Mucosa of descending colon (tissue), 3 donors: ENCODE measurements at places on chromosomes 2 and 18.

DNA sequence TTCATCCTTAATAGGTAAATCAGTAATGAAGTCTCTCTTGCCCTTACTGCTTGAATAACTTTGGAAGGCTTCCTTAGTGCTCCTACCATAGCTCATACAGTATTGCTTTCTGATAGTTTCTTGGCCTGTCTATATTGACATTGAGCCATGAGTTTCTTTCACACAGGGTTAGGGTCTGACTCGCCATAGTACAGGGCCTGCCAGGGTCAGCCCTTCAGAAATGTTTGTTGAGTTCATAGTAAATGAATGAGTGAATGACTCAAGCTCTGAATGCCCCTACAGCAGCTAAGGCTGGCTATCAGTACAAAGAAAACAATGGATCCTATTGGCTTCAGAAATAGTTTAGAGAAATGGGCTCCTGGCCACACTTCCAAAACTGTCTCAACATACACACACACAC is 65.0 kb upstream of the LRATD1 start:
- DNase-seq: no peak

DNA sequence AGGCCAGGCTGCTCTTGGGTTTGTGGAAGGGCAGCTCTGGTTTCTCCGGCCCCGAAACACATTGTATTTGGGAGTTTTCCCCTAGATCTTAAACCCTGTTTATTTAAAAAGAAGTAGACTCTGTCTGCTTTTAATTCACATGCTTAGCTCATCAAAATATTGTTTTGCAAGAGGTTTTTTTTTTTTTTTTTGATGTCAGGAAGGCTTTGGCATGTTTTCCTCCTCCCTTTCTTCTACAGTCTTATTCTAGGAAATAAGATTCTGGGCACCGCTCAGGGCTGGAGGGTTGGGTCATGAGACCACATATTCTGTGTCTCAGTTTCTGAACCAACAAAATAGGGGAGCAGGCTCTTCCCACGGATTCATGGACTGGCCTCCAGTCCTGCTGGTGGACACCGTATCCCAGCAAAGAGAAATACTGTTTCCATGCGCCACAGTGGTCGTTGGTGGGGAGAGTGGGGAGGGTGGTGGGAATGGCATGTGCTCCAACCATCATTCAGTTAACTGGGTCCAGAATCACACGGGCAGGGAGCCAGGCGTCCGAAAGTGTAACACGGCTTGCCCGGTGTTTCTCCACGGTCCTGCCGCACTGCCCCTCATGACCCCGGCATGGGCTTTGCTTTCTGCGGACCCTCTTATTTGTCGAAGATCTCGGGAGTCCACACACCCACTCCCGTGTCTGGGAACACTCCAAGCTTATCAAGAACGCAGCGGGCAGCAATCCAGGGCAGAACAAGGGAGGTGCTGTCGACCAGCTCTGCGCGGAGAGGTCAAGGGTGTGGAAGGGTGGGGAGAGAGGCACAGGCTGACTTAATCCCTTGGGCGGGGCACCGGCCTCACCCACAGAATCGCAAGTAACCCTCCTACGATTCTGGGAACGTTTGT is 176.7 kb downstream of the GLI2 start:
- DNase-seq: peak; percentile 81

DNA sequence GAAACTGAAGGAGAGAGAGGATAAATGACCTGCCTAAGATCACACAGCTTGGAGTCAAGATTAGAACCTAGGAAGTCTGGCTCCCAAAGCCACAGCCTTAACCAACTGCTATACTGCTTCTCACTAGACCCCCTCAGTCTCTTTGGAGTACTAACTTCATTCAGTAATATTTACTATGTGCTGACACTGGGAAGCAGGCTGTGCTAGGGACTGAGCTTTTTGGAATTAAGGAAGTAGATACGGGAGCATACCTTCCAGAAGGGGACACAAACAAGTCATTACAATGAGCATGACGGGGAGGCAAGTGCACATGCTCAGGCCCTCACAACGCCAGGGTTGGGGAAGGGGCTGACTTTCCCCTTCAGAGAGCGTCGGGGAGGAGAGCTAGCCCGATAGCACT is 97.7 kb downstream of the INO80D start:
- no peak for DNase-seq

GRCh38 chr2:40113997-40114396 is 334.9 kb upstream of the THUMPD2 start:
- no peak for DNase-seq

DNA sequence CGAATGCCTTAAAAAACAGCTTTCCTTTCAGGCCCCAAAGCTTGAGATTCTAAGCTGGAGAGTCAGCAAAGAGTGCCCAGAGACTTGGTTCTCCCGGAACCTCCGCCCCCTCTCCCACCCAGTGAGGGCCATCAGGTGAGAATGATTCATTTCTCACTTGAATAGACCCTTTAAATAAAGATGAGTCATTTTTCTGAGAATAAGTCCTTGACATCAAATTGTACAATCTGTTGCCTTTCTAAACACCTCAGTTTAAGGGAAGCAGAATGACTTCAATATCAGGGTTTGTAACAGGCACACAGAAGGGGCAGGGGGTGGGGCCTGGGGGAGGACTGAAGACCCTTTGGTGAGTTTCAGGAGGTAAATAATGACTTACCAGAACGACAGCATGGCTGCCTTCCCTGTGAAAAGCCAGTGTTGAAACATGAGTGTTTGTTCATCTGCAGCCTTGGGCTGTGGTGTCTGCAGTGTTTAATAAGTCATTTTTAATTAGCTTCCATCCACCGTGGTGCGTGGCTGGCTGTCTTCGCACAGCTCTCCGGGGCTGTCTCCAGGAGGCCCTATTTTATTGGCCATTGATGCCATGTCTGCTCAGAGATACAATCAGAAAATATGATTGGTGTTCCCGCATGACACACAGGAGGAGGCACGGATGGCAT is 134.9 kb upstream of the ZNF236 start:
- DNase-seq: no peak

DNA sequence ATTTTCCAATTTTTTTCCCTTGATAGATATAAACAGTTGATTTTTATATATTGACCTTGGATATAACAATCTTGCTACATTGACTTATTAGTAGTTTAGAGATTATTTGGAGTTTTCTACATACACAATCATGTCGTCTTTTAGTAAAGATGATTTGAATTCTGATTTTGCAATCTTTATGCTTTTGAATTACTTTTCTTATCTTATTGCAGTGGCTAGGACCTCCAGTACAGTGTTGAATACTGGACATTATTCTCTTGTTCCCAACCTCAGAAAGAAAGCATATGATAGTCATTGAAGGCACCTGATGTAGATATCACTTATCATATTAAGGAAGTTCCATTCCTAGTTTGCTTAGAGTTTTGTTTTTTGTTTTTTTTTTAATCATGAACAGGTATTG is 90.2 kb downstream of the RAB3GAP1 start:
- DNase-seq: no peak

DNA sequence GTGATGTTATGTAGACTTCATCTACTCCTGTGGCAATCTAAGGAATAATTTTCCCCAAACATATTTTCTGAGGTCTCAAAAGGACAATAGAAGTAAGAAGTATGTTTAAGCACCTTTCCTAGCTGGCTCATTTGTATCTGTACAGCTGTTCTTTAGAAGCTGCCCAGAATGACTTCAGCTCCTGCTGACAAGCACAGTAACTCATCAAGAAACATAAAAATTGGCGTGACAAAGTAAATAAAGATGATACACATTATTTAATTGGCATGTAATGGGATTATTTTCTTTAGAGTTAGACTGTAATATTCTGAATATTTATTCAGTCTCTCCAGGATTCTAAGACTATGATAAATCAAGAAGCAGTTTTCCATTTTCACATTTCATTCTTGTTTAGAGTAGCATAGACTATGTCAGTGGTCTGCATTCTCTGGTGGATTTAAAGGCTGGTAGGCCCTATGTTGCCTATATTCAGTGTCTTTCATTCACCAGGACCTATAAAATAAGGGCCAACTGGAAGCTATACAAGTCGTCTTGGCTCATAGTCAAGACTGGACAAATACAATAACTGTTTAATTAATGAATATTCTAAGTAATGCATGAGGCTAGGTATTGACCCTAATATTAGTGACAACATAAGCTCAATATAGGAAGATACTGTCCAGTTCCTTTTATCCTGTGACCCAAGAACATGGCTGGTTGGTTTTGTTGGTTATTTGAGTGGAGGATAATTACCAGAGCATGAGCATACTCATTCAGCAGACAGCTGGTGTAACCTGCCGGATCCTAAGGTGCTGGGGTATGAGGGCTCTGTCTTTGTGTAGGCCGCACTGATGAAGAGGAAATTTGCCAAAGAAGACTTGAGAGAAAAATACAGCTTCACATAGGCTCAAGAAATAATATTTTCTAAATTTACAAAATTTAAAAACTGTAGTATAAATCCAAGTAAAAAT is 107.0 kb downstream of the PDE1A start:
- DNase-seq: no peak

- no peak for DNase-seq
Observed at GRCh38 chr2:135095591-135095990, 43.5 kb downstream of the RAB3GAP1 start.
